IMR-90 (cell line): ENCODE measurements at places on chromosomes 3 and 15.
A peak's percentile ranks its signal among the peaks of the same experiment; 100 is the strongest.

GRCh38 chr3:14608298-14608697 is 43.3 kb upstream of the CCDC174 start:
- H3K36me3 ChIP-seq, result no peaks in the 10 kb centered on the region
- DNase-seq, result no peak
- H3K27ac ChIP-seq, result no peak overlapping the region
- peaks cover 30% of the 10 kb centered on the region for H3K27me3 ChIP-seq
- H3K4me1 ChIP-seq, result no peaks in the 10 kb centered on the region

GRCh38 chr3:47652142-47652541 is 73.5 kb upstream of the CSPG5 start:
- no peak for DNase-seq
- H3K27ac ChIP-seq, result no peak overlapping the region
- H3K27me3 ChIP-seq, result no peaks in the 10 kb centered on the region
- peaks cover 15% of the 10 kb centered on the region for H3K36me3 ChIP-seq

DNA sequence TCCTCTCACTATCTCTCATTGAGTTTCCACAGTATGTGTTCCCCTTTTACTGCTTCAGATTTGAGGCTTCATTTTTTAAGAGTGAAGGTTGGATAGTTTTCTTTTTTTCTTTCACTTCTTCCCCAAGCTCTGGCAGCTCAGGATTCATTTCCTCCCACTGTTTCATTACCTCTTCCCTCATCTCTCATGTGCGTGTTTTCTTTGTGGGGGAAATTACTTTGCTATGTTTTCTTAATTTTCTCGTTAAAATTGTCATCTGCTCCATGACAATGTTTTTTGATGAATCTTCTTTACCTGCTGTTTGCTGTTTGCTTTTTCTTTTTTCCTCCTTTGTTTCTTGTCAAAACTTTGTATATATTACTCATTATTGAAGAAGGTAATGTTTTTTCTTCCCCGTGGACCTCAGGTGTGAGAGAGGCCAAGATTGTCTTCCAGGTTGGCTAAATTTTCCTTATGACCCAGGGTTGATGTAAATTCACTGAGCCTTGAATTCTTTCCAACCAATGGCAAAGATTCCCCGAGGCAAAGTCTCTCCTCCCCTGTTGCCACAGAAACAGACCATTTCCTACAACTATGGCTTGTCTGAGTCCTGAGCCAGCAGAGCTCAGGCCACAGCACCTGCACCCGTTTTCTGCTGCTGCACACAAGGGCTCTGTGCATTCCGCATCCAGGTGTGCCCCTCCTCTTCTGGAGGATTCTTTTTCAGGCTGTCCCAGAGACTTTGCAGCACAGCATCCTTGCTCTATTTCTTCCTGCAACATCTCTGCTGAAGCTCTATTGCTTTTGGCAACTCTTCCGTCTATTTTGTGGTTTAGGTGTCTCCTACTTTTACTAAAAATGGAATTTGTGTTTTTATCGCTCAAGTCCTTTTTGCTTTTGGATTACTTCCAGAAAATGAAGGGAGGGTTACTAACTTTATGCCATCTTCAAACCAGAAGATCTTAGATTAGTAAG is 66.1 kb downstream of the NOX5 start:
- H3K36me3 ChIP-seq, result no peaks in the 10 kb centered on the region
- H3K4me1 ChIP-seq, result peaks cover 9% of the 10 kb centered on the region

- no peaks in the 10 kb centered on the region for H3K27me3 ChIP-seq
- H3K36me3 ChIP-seq, result no peaks in the 10 kb centered on the region
- H3K4me3 ChIP-seq, result no peak overlapping the region
- no peak for DNase-seq
- H3K4me1 ChIP-seq, result no peaks in the 10 kb centered on the region
Measured at GRCh38 chr3:5428607-5429516, 241.4 kb downstream of the EDEM1 start.

GRCh38 chr3:5431811-5432378 is 244.4 kb downstream of the EDEM1 start:
- no peaks in the 10 kb centered on the region for H3K36me3 ChIP-seq
- H3K27me3 ChIP-seq, result no peaks in the 10 kb centered on the region
- no peak overlapping the region for H3K27ac ChIP-seq
- H3K4me1 ChIP-seq, result no peaks in the 10 kb centered on the region
- H3K4me3 ChIP-seq, result no peak overlapping the region

DNA sequence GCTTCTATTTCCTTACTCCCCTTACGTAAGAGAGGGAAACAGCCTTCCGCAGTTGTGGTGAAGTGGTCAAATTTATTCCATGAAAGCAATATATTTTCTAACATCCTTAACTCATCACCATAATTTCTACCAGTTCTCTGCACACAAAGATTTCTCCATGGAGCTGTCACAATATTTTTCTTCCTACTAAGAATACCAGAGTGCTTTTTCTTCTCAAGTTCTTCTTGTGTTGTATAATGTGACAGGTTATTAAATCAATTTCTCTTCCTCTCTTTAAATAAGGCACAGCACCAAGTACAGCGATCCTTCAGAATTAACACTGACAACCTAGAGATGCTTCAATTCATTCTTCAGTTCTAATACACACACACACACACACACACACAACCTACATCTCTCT is 153.0 kb downstream of the CPNE4 start:
- H3K36me3 ChIP-seq, result no peaks in the 10 kb centered on the region
- DNase-seq, result no peak
- no peaks in the 10 kb centered on the region for H3K4me1 ChIP-seq
- H3K27me3 ChIP-seq, result no peaks in the 10 kb centered on the region
- no peak overlapping the region for H3K27ac ChIP-seq

- H3K4me1 ChIP-seq, result no peaks in the 10 kb centered on the region
- no peak for DNase-seq
- no peak overlapping the region for H3K4me3 ChIP-seq
- H3K27ac ChIP-seq, result no peak overlapping the region
Measured at GRCh38 chr15:45794304-45794703, 159.5 kb downstream of the SQOR start.

DNA sequence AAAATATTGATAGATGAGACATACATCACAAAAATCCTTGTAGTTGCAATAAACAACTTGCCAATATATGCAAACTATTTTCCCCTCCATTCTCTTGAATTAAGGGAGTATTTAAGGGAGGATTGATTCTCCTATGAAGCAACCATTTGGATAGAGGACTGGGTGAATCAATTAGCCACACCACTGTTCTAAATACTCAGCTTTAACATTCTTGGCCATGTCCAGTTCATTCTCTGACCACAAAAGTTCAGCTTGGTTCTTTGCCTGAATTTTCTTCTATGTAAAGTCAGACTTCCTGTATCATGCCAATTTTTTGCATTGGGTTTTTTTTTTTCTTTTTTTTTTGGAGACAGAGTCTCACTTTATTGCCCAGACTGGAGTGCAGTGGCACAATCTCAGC is 15.8 kb upstream of the SEC11A start:
- DNase-seq, result peak; percentile 81
- no peak overlapping the region for H3K4me3 ChIP-seq
- H3K27ac ChIP-seq, result no peak overlapping the region

DNA sequence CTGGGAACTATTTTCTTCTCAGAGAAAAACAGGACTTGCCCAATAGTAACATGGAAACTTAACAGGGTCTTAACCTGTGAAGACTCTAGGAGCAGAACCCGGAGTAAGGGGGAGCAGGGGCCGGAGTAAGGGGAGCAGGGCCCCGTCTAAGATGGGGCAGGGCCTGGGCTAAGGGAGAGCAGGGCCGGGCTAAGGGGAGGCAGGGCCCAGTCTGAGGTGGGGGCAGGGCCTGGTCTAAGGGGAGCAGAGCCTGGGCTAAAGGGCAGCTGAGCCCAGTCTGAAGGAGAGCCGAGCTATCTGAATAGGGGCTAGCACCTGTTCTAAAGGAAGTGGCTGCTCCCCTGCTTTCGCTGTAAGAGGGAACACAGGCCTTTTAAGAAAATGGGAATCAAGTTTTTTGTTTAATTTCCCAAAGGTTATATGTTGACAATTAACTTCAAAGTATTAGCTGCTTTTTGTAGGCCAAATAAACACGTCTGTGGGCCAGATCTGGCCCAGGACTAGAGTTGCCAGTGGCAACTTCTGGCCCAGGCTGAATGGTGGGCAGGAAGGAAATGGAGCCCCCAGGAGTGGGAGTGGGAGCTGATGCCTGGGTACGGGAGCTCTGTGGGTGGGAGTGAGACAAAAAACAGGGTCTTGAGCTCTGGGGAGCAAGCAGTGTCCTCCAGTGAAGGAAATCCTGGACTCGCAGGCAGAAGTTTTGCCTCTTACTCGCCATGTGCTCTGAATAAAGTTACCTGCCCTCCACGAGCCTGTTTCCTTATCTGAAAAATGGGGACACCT is 32.5 kb downstream of the CSPG4 start:
- DNase-seq, result no peak
- no peak overlapping the region for H3K4me3 ChIP-seq
- H3K27ac ChIP-seq, result no peak overlapping the region
- no peaks in the 10 kb centered on the region for H3K4me1 ChIP-seq
- no peaks in the 10 kb centered on the region for H3K27me3 ChIP-seq

DNA sequence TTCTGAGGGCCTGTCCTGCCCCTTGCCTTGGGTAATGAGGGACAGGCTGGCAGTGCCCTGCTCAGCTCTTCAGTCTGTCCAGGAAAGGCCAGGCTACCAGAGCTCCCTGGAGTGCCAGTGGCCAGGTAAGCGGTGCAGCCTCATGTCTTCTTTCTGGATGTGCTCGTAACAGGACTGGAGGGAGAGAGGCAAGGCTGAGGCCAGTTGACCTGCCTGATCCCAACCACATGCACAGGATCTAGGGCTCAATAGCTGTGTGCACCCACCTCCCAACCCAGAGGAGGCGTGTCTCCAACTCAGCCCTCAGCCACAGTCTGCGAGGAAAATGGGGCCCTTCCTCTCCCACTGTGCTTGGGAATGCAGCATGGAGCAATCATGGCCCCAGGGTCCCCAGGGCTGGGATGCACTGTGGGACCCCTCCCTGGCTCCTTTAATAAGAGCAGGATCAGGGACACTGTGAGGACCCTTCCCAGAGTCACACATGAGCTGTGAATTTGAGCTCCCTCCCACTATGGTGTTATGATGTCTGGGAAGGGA is 22.5 kb downstream of the ALS2CL start:
- peaks cover 2% of the 10 kb centered on the region; the same call in 1 of the 2 replicates for H3K27me3 ChIP-seq
- H3K4me1 ChIP-seq, result 0 out of 2 replicates have a peak, but pooled peaks cover 2% of the 10 kb centered on the region
- no peak overlapping the region for H3K27ac ChIP-seq
- no peak for DNase-seq
- peaks cover 5% of the 10 kb centered on the region; the same call in 1 of the 2 replicates for H3K36me3 ChIP-seq
- no peak overlapping the region for H3K4me3 ChIP-seq

- H3K4me1 ChIP-seq, result peaks cover 5% of the 10 kb centered on the region
- no peak overlapping the region for H3K27ac ChIP-seq
- no peaks in the 10 kb centered on the region; the same call in 1 of the 2 replicates for H3K27me3 ChIP-seq
- H3K4me3 ChIP-seq, result no peak overlapping the region
- DNase-seq, result peak; percentile 71
Measured at GRCh38 chr3:133271539-133271938, 128.3 kb upstream of the BFSP2 start.
